ENCODE measurements at places on chromosomes 2 and 18.

GRCh38 chr18:8081872-8082553 is 514.9 kb downstream of the PTPRM start:
- DNase-seq: peak; percentile 7

DNA sequence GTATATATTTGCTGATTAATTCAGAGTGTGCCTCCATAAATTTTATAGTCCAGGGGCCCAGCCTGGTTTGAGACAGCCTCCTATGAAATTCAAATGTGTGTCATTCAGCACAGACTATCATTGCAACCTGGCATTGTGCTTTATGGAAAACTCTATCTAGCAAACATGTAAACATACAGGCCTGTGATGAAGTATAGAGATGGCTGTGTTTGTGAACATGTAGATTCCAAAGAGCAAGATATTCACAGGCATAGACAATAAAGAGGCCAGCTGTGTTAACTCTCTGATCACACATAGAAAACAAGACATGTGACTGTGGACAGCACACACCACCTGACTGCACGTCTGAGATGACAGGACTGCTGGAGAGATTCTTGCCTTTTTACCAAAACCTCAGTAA is 297.9 kb downstream of the EN1 start:
- no peak for DNase-seq

DNA sequence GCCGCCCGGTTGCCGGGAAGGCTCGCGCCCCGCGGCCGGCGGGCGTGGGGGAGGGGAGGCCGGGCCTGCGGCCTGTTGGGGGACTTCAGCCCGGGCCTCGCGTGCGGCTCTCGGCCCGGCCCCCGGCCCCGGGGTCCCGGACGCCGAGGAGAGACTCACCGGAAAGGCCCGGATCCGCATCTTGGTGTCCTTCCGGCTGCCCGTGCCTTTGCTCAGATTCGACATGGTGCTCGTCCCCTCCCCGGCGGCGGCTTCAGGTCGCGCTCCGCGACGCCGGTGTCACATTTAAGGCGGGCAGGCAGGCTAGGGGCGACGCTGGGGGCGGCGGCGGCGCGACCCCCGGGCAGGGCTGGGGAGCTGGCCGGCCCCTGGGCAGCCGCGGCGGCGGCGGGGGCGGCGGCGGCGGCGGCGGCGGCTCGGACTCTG is 365 bp downstream of the CUL3 start:
- DNase-seq: no peak

- no peak for DNase-seq
These were observed 6.5 kb downstream of the CYP26B1 start for GRCh38 chr2:72141032-72141645.

GRCh38 chr2:176637486-176638166 is 368.4 kb downstream of the MTX2 start:
- peak; percentile 6 for DNase-seq

GRCh38 chr2:182019731-182020130 is 34.1 kb downstream of the PPP1R1C start:
- no peak for DNase-seq

DNA sequence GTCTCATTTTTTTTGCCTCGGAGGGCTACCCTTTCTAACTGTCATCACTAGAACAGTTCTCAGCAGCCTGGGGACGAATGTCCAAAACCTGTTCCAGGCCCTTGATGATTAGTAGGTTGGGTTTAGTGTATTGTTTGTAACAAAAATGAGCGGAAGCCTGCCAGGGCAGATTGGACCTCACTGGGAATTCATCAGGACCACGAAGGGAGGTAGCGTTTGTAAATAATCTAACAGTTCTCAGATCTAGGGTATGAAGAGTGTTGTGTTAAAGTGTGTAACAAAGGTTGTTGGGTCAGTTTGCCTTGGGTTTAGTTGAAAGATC is 799 bp downstream of the CEP68 start:
- DNase-seq: no peak

DNA sequence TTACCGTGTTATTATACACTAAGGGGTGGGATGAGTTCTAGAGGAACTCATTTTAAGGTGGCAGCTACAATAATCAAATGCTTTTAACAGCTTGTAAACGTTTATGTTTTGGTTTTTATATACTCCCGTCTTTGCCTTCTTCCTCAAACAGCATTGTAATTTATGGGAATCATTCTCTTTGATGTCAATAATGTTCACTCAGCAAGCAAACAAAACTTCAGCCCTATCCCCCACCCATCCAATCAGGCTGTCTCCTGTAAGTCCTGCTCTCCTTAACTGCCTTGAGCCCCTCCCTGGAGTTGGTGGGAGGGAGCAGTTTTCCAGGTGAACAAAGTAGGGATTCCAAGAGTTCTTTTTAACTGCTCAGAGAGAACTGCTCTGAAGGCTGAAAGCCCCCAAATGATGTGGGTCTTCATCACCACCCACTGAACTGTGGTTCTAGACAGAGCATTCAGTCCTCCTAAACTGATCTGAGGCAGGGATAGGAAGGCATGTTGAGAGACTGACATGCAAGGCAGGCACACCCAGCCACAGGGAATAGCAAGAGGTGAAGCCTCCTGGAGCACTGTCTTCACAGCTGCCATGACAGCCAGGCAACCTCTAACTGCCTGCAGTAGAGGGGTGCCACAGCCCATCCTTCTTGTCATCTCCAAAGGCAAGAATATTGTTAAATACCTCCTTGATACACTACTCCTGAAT is 17.5 kb downstream of the MYO5B start:
- DNase-seq: no peak

- no peak for DNase-seq
These were observed 22.5 kb downstream of the TMEM178A start for GRCh38 chr2:39688181-39688580.

DNA sequence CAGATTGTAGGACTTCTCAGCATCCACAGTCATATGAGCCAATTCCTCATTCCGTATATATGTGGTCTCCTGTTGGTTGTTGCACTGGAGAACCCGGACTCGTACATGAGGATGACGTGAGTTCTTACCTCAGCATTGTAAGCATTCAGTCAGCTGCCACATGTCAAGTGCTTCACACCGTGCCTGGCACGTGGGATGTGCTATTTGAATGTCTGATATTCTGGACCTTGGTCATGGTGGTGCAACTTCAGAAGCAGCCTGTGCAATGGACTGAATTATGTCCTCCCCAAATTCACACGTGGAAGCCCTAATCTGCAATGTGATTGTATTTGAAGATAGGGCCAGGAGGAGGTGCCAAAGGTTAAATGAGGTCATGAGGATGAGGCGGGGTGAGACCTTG is 32.1 kb downstream of the PTGR3 start:
- DNase-seq: no peak

DNA sequence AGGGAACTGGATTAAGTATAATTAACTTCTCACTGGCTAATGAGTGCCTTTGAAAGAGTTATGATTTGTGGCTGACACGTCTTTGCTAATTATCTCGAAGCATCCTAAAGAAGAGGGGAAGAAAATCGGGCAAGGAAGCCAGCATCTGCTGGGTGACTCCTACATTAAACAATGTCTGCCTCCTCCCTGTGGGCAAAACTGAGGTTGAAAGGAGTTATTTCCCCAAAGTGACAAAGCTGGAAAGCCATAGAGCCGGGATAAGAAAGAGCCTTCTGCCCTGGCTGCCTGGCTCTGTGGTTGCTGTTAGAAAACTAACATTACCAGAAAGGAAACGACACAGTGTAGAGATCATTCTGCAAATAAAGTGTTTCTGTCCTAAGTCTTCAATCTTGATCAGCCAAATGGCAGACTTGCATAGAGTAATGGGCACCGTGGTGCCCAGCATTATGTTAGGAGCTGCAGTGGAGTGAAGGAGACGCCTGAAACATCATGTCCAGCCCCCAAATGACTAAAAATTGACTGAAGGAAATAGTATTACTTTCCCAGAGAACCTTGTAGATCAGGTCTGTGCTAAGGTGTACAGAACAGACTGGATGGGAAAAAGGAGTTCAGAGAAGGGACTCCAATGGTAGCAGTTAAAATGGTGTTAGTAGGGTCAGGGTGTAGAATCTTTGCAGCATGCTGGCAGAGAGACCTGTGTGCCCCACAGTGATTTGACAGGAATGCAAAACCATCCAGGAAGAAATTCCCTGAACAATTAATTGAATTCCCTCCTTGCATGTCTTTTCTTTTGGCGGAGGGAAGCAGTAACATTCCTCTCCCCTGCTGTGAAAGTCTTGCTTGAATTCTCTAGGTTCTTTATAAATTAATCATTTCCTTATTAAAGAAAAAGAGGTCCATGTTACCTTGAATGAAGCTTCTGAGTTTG is 44.4 kb downstream of the ALPK2 start:
- DNase-seq: no peak

DNA sequence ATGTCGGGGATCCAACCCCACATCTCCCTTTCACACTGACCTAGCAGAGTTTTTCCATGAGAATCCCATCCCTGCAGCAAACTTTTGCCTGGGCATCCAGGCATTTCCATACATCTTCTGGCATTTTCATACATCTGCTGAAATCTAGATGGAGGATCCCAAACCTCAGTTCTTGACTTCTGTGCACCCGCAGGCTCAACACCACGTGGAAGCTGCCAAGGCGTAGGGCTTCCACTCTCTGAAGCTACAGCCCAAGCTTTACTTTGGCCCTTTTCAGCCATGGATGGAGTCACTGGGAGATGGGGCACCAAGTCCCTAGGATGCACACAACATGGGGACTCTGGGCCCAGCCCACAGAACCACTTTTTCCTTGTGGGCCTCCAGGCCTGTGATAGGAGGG is 32.2 kb upstream of the TEX51 start:
- DNase-seq: no peak

DNA sequence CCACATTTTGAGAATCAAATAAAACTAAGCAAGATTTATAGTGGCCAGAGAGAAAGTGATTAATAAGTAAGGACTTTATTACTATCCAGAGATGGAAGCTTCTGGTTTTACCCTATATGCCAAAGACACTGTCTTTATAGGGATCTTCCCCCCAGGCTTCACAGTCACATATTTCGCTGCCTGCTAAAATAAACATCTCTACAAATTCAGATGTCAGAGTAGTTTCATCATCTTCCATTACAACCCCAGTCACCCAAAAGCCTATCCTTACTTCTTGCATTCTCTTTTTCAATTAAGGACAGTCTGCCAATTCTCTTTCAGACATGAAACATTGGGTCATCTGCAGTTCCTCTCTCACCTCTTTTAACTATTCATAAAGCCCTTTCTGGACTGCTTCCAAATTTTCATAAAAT is 28.3 kb downstream of the CREB1 start:
- no peak for DNase-seq

GRCh38 chr18:32674491-32674890 is 98.3 kb downstream of the KLHL14 start:
- DNase-seq: no peak
